ENCODE measurements at places on chromosomes 5 and 9. TPM values are rescaled to one million over a fixed set of nuclear protein-coding genes. Genes with fewer than 3 reads are reported as not detected.

The NFIL3 gene
- 7.0 TPM for total RNA-seq

The PCDHB3 gene
- 0.47 TPM for total RNA-seq

The CNTNAP3B gene
- 22.2 TPM for total RNA-seq

The DNAH5 gene
- total RNA-seq: 1.1 TPM

The COL23A1 gene
- not detected for total RNA-seq

The SIGMAR1 gene
- 123 TPM for total RNA-seq

The ENG gene
- total RNA-seq: 378 TPM

The UBE2D2 gene
- 101 TPM for total RNA-seq
